ENCODE measurements at places on chromosomes 3 and 15.

GRCh38 chr3:176799675-176800074 is 397.6 kb downstream of the TBL1XR1 start:
- no peak for DNase-seq

GRCh38 chr3:158350971-158351370 is 220.0 kb upstream of the MLF1 start:
- no peak for DNase-seq

DNA sequence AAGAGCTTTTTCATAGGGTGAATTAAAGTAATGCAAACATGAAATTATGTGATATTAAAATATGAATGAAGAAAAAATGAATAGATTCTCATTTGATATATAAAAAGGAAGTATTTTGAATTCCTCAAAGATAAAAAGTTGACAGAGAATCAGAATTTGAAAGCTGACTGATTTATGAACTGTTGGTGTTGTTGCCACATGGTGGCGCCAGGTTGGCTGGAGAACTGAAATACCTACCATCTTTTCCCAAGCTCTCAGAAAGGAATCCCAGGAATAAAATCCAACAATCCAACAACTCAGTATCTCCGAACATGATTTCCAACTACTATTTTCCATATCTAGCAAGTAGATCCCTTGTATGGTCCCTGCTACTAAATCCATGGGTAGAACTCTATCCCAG is 3.1 kb downstream of the MYRIP start:
- DNase-seq, result no peak

- DNase-seq, result no peak
Measured at GRCh38 chr3:157464321-157464720, 27.7 kb downstream of the PTX3 start.

GRCh38 chr3:102054543-102055080 is 205.3 kb downstream of the NFKBIZ start:
- DNase-seq, result no peak

- no peak for DNase-seq
Measured at GRCh38 chr3:194170793-194171192, 34.8 kb downstream of the HES1 start.

All from DMS79 treated with DMSO at 0.1 percent for 48 hours (cell line).